Adipocyte (in vitro differentiated cells): ENCODE measurements at places on chromosomes 12 and 14.

DNA sequence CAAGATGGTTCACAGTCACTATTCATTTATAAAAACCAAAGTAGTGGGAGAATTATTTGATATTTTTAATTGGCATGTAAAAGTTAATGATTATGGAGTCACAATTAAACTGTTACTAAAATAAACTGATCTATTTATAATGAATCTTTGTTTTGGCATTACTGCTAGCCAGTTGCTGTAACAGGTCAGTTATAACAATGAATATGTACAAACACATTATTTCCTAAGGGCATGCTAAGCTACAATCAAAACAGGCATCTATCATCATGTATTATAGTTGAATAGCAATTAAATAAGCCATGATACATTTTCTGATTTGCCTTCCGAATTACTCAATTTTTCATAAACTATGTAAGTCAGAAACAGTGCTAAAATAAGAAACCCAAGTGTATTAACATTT, 518.3 kb downstream of the SLC16A7 start:
- peak; percentile 25 for DNase-seq

- DNase-seq = peak; percentile 12
Measured at GRCh38 chr14:88605594-88605993, 42.8 kb downstream of the ZC3H14 start.

DNA sequence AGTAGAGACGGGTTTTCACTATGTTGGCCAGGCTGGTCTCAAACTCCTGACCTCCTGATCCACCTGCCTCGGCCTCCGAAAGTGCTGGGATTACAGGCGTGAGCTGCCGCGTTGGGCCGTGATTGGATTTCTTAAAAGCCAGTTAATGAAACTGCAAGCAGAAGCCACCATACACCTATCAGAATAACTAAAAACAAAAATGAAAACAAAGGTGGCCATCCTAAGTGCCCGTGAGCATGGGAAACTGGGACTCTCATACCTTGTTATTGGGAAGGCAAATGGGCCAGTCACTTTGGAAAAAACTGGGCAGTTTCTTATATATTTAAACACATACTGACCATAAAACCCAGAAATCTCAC, 7.7 kb upstream of the TCTN1 start:
- DNase-seq = no peak

GRCh38 chr12:132279184-132279889, 50.1 kb downstream of the GALNT9 start:
- DNase-seq = no peak

- DNase-seq = no peak
Measured at GRCh38 chr14:73861073-73861472, 9.4 kb downstream of the PTGR2 start.

GRCh38 chr12:91256411-91256810, 73.8 kb upstream of the DCN start:
- DNase-seq = peak; percentile 56

GRCh38 chr14:98138666-98139065, 1133.3 kb downstream of the BCL11B start:
- DNase-seq = no peak

DNA sequence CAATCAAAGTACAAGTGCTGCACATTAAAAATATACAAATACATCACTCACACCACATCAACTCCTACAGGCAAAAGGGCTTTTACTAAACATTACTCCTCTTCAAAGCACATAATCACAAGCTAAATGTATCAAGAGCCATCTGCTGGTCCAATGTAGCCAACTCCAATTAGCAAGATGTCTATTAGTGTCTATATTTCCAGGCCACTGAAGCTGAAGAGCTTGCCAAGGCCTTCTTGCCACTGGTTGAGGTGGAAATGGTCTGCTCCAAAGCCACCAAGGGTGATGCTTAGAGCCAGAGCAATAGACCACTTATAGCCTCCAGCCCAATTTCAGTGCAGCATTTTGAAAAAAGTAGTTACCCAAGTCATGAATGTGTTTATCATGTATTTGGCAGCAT, 54.4 kb downstream of the RASSF9 start:
- no peak for DNase-seq

GRCh38 chr12:62008703-62009102, 251.5 kb upstream of the USP15 start:
- DNase-seq = no peak
